ENCODE measurements at places on chromosomes 12 and 14. TPM values are rescaled to one million over a fixed set of nuclear protein-coding genes. Genes with fewer than 3 reads are reported as not detected.

Gene DIO3
- not detected for total RNA-seq

Gene CFAP54
- total RNA-seq = 0.17 TPM

Gene NGB
- not detected for total RNA-seq

Gene LRRC10
- not detected for total RNA-seq

Gene M6PR
- 192 TPM for total RNA-seq

Gene VDR
- 305 TPM for total RNA-seq

Gene SLCO1B1
- not detected for total RNA-seq

Gene GNS
- total RNA-seq = 20.6 TPM

Gene ZDHHC17
- total RNA-seq = 23.3 TPM

Gene C14orf180
- not detected for total RNA-seq

Gene MYH7
- 0.05 TPM for total RNA-seq

Gene FAIM2
- total RNA-seq = 0.49 TPM

Gene OR4E2
- not detected for total RNA-seq

Gene ASPG
- total RNA-seq = not detected

Gene AEBP2
- total RNA-seq = 53.9 TPM

Gene SPTB
- not detected for total RNA-seq

Gene AMDHD1
- 0.21 TPM for total RNA-seq

Gene STYK1
- total RNA-seq = not detected

Gene SMIM41
- not detected for total RNA-seq

Gene HOXC6
- total RNA-seq = not detected

Gene CLEC14A
- not detected for total RNA-seq

Gene ACAD10
- total RNA-seq = 24.2 TPM

Gene FKBP4
- 247 TPM for total RNA-seq

Gene FGF23
- not detected for total RNA-seq

Gene SYT10
- total RNA-seq = not detected

Gene MYBPC1
- not detected for total RNA-seq

Gene ARHGDIB
- total RNA-seq = 511 TPM

Gene GPX2
- total RNA-seq = not detected

Gene RND1
- 7.9 TPM for total RNA-seq

Gene BDKRB2
- total RNA-seq = not detected

Gene DLK1
- total RNA-seq = not detected

Gene PRR4
- 3.6 TPM for total RNA-seq

Gene PAPLN
- 0.39 TPM for total RNA-seq

Gene RNASE2
- total RNA-seq = not detected

Gene GPRC5A
- not detected for total RNA-seq

Gene PLEKHD1
- not detected for total RNA-seq

Gene SSPN
- total RNA-seq = not detected

Gene TMPRSS12
- not detected for total RNA-seq

Gene EXOC3L4
- not detected for total RNA-seq

Gene C12orf50
- 0.07 TPM for total RNA-seq

Gene GALNT8
- total RNA-seq = 2.1 TPM

Gene KCNK13
- not detected for total RNA-seq

Gene OTOGL
- 0.21 TPM for total RNA-seq

Gene SLC6A12
- total RNA-seq = not detected

Gene ABCB9
- 3.8 TPM for total RNA-seq

Gene DHRS2
- 1.6 TPM for total RNA-seq

Gene BDKRB1
- not detected for total RNA-seq

Gene SCNN1A
- total RNA-seq = 0.05 TPM

Gene GLIPR1L2
- not detected for total RNA-seq

Gene RASSF9
- not detected for total RNA-seq

Gene DAO
- total RNA-seq = not detected

Gene STAT2
- total RNA-seq = 71.3 TPM

Gene TRIM9
- 0.31 TPM for total RNA-seq

Gene ASCL1
- 0.08 TPM for total RNA-seq

Gene VWF
- total RNA-seq = not detected

Gene MIPOL1
- not detected for total RNA-seq

Gene KSR2
- 0.08 TPM for total RNA-seq
